Panc1 (cell line): ENCODE measurements at places on chromosomes 16 and 17. TPM values are rescaled to one million over a fixed set of nuclear protein-coding genes. Genes with fewer than 3 reads are reported as not detected.

DNA sequence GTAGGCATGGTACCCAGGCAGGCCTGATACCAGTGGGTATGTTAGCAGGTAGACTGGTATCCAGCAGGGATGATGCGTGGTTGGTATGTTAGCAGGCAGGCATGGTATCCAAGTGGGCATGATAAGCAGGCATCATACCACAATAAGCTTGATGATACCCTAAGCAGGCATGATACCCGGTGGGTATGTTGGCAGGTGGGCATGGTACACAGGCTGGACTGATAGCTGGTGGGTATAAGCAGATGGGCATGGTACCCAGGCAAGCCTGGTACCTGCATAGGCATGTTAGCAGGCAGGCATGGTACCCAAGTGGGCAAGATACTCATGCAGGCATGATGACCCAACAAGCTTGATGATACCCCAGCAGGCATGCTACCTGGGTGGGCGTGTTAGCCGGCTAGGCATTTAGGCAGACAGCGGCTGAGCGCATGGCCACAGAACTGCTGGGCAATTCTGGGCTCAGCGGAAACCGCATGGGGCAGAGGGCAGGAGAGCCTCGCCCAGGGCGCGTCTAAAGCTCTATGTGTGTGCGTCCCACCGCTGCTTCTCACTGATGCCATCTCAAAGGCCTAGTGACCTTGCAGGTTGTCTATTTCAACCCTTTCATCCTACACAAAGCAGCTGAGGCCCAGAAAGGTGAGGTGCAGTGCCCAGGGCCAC lies 2.3 kb downstream of the SGSH start:
- no peaks in the 10 kb centered on the region; the same call in 1 of the 2 replicates for H3K36me3 ChIP-seq
- H3K27ac ChIP-seq, result no peak overlapping the region
- no peak for DNase-seq
- H3K4me1 ChIP-seq, result peaks cover 14% of the 10 kb centered on the region

GRCh38 chr17:41326173-41327145 lies 10.9 kb upstream of the KRTAP17-1 start:
- no peak overlapping the region; the same call in 1 of the 2 replicates for H3K27ac ChIP-seq
- H3K27me3 ChIP-seq, result no peaks in the 10 kb centered on the region
- H3K36me3 ChIP-seq, result no peaks in the 10 kb centered on the region

- H3K27me3 ChIP-seq, result no peaks in the 10 kb centered on the region
- H3K27ac ChIP-seq, result no peak overlapping the region
- no peak for DNase-seq
- H3K4me3 ChIP-seq, result no peak overlapping the region
- H3K36me3 ChIP-seq, result peaks cover 22% of the 10 kb centered on the region
- H3K4me1 ChIP-seq, result no peaks in the 10 kb centered on the region
These were observed 12.3 kb downstream of the ELAC2 start for GRCh38 chr17:13005530-13005929.

The TP53I13 gene
- total RNA-seq, result 123 TPM

The KCNH6 gene
- not detected for total RNA-seq

The KNOP1 gene
- total RNA-seq, result 70.1 TPM
